ENCODE measurements at places on chromosomes 12 and 14.

DNA sequence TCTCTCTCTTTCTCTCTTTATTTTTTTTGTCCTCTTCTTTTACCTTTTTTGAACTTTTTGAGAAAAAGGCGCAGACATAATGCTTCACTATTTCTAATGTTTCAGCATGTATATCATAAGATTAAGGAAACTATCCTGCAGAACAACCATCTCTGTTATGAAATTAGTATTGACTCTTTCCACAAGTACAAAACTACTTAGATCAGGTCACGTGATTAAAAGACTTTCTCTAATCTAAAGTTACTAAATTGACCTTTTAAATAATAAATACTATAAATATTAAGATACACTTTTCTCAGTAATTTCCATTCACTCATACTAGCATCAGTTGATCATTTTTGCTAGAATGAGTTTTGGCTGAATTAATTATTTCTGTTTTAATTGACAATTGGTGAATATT is 844.5 kb upstream of the LRFN5 start:
- DNase-seq, result no peak

GRCh38 chr14:73722581-73722980 is 8.4 kb upstream of the PNMA1 start:
- DNase-seq, result no peak

DNA sequence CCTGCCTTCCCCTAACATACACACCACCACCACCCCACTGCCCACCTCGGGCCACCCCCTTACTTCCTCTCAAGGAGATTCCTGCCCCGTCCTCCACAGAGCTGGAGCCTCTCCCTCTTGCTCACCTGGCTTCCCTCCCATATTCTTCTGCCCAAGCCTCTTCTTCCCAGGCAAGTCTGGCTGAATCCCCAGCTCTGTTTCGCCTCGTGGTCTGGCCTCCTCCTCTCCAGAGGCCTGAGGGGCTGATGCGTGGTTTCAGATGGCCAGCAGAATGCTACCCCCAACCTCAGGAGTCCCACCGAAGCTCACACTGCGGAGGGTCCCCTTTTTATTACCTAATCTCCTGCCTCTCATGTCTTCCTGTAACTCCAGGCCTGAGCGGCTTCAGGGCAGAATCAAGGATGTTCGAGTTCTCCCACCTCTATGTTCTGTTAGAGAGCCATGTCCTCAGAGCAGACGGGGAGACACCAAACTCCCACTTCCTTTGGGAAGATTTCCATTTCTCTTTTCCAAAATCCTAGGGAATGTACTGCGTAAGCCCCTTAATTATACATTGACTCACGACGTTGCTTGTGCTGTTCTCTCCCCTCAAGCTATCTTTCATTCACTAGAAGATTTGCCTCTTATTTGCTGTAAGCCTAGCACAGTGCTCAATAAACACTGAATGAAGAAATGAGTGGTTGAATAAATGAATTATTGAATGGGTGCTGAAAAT is 33.9 kb upstream of the LTBP2 start:
- DNase-seq, result no peak

- no peak for DNase-seq
Measured at GRCh38 chr12:30913323-30913722, 13.2 kb upstream of the TSPAN11 start.

DNA sequence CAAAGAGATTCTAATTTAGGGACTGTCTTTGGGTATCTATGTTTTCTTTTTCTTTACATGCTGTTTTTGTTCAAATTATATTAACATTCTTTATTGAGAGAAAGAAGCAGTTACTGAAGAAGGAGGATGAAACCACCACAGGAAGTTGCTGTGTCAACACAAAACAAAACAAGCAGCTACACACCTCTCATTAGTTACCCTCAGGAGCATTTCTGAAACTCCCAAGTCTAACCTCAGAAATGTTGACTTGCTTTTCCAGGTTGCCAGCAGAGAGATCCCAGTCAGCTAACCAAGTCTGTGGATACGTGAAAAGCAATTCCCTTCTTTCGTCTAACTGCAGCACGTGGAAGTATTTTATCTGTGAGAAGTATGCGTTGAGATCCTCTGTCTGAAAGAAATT is 33.5 kb downstream of the CLEC1A start:
- no peak for DNase-seq

GRCh38 chr14:37129047-37129446 is 43.4 kb downstream of the SLC25A21 start:
- no peak for DNase-seq

DNA sequence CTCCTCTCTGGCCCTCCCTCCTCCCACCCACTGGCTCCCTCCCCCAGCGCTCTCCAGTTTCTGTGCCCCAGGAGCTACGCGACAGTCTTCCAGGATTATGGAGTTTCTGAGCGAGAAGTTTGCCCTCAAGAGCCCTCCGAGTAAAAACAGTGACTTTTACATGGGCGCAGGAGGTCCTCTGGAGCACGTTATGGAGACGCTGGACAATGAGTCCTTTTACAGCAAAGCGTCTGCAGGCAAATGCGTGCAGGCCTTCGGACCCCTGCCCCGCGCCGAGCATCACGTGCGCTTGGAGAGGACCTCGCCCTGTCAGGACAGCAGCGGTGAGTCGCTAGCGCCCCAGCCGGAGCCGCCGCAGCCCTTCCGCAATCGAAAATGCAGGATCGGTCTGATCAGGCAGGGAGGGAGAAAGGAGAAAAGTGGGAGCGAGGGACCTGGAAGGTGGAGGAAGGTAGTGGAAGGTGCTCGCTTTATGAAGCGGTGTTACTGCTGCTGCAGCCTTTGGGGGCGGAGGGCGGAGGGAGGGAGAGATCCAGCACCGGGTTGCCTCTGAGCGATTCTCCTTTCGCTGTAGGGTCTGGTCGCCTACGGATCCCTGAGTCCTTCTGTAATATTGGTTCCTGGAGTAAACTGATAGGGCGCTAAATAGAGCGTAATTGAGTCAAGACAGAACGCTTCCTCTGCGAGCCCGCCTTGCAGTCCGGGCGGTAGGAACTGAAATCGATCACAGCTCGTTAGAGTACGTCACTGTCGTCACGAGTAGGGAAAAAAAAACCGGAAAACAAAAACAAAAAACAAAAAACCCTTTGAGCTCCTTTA is at the start of gene ALX1:
ALX1 (plus strand) TSS at position 56 of the 819 bp plus-strand sequence; CDS start at position 98, 42 bp downstream.
- no peak for DNase-seq

- DNase-seq, result no peak
Measured at GRCh38 chr14:78491048-78491447, 320.9 kb downstream of the NRXN3 start.

GRCh38 chr12:126708492-126708896 is 1558.5 kb upstream of the TMEM132C start:
- DNase-seq, result no peak

GRCh38 chr14:70926235-70926830 is 19.1 kb downstream of the PCNX1 start:
- no peak for DNase-seq

- DNase-seq, result no peak
Measured at GRCh38 chr14:53651096-53651740, 305.4 kb downstream of the BMP4 start.

GRCh38 chr12:107992870-107993451 is 136.1 kb upstream of the WSCD2 start:
- DNase-seq, result no peak

- DNase-seq, result no peak
Measured at GRCh38 chr12:74903522-74903921, 306.1 kb downstream of the KCNC2 start.

DNA sequence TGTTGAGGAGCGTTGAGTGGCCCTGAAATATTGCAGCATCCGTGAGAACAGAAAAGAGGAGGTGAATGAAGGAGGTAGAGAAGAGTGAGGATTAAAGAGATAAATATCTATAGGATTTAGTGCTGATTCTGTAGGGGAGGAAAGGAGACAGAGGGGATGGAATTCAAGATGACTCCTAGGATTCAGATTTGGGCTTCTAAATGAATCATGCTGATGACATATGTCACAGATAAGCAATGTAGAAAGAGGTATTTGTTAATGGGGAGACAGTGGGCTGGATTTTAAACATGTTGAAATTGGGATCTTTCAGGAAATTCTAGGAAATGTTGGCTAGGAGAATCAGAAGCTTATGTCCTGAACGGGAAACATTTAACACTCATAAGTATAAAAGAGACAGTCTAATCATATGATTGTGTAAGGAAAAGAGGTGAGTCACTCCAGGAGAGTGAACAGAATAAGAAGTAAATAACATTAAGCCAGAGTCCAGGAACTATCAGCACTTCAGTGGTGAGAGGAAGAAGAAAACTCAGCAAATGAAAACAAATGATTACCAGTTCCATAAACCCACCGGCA is 58.1 kb upstream of the DIO2 start:
- DNase-seq, result no peak

Measured in stimulated activated CD8-positive, alpha-beta memory T cell treated with anti-CD3 and anti-CD28 coated beads, Interleukin-7, amount 100 ng/mL, for 4 hours (primary cell).